Cardiac muscle cell (in vitro differentiated cells and primary cell): ENCODE measurements at places on chromosomes 16 and 17. TPM values are rescaled to one million over a fixed set of nuclear protein-coding genes. Genes with fewer than 3 reads are reported as not detected.

DNA sequence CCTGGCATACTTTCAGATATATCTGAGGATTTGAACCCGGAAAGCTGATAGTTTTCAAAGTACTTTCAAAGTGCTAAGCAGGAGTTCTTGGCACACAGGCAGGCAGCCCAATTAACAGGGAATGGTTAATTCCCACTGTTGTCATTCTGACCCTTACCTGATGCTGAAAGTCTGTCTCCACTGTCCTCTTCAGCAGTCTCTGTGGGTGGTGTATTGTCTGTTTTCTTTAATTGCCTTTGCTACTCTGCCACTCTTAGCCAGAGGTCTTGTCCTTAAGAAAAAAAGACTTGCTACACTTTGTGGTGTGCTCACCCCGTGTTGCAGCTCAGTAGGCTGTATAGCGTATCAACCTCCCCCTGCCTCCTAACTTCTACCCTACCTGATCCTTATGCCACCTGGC is 63.2 kb upstream of the SLC12A3 start:
- H3K27ac ChIP-seq = no peak overlapping the region
- no peaks in the 10 kb centered on the region for H3K4me1 ChIP-seq
- H3K36me3 ChIP-seq = peaks cover 4% of the 10 kb centered on the region
- no peaks in the 10 kb centered on the region for H3K27me3 ChIP-seq
- no peak overlapping the region for H3K4me3 ChIP-seq

ACE gene
- total RNA-seq = 2.1 and 3.2 TPM in 2 replicates

KIF1C gene
- 57.9 and 65.8 TPM in 2 replicates for total RNA-seq

PPY gene
- not detected in 2 replicates for total RNA-seq
